SJCRH30 (cell line): ENCODE measurements at places on chromosomes 3 and 15. TPM values are rescaled to one million over a fixed set of nuclear protein-coding genes. Genes with fewer than 3 reads are reported as not detected.

Gene SLC35G2
- 8.1 and 8.9 TPM in 2 replicates for total RNA-seq

Gene ACOX2
- total RNA-seq = 0.15 and 0.26 TPM in 2 replicates

GRCh38 chr3:138681463-138682220 lies 73.1 kb downstream of the FAIM start:
- no peaks in the 10 kb centered on the region for H3K36me3 ChIP-seq
- no peaks in the 10 kb centered on the region for H3K27me3 ChIP-seq
- H3K4me3 ChIP-seq = no peak overlapping the region

DNA sequence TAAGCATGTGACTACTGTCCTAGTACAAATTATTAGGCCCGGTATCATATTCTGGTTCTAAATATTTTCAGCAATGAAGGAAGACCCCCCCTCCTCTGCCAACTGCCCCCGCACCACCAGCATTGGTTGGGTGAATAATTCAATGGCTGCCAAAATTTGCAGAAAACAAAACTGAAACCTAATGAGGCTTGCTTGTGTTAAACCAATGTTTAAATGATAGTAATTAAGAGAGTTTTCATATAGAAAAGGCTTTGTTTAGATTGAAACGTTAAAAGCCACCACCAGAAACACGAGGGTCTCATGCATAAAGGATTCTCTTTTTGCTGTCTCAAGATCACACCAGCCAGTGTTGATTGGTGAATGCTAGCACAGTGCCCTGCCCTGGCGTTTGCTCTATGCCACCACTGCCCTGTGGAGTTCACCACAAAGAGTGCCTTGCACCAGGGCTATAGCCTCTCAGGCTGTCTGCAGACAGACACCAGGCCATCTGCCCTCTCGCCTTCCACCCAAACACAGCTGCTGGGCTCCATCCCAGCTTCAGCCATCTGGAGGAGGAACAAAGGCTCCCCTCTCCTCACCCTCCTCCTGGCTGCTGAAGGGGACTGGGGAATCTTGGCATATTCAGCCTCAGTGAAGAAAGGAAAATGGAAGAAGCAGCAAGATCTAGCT lies 200.3 kb upstream of the PFN2 start:
- peaks cover 27% of the 10 kb centered on the region for H3K4me1 ChIP-seq
- no peaks in the 10 kb centered on the region for H3K36me3 ChIP-seq
- H3K27me3 ChIP-seq = no peaks in the 10 kb centered on the region

DNA sequence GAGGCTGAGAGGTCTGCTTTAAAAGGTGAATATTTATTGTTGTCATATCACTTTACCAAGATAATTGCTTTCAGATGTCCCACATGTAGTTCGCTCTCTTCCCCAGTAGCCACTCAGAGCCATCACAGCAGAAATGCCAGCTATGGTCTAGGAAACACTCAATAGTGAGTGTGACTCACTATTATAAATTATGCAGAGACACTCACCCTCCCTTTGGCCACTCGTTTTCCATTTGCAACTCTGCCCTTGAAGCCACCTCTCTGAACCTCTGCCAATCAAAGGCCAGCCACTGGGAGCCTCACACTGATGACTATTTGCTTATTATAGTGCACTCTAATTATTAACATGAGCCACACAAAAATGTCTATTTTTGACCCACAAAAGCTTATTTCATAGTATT lies 328.1 kb upstream of the ATP10A start:
- no peaks in the 10 kb centered on the region for H3K27me3 ChIP-seq
- no peaks in the 10 kb centered on the region for H3K36me3 ChIP-seq
- no peak for DNase-seq
- H3K4me1 ChIP-seq = no peaks in the 10 kb centered on the region
- no peak overlapping the region for H3K4me3 ChIP-seq

Gene GPR62
- not detected in 2 replicates for total RNA-seq

Gene BMF
- 6.5 and 6.7 TPM in 2 replicates for total RNA-seq

DNA sequence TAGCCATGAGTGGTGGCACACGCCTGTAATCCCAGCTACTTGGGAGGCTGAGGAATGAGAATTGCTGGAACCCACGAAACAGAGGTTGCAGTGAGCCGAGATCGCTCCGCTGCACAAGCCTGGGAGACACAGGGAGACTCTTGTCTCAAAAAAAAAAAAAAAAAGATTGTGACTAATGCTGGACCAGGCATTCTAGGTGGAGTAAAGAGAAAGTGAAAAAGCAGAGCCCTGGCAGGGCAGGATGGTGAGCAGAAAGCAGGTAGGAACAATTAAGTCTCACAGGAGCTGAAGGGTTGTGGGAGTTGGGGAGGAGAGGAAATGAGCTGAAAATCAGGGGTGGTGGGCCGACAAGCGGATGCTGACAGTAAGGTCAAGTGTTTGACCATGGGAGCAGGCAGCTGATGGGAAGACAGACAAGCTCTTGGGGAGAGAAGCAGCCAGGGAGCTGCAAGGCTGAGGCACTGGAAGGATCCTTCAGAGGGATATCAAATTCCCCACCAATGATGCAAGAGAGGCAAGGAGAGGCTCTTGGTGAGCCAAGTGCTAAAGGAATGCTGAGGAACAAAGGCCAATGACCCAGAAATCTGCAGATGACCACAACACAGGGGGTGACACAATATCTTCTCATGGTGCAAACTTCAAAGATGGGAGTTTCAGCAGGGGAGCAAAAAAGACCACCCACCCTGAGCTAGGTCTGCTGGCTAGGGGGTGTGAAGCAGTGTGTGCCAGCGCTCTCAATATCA lies 251.1 kb downstream of the ULK4 start:
- DNase-seq = peak; percentile 25
- no peak overlapping the region for H3K4me3 ChIP-seq
- peaks cover 6% of the 10 kb centered on the region; the same call in 1 of the 2 replicates for H3K4me1 ChIP-seq
- H3K27ac ChIP-seq = no peak overlapping the region

Gene VPS8
- 44.3 and 47.2 TPM in 2 replicates for total RNA-seq

GRCh38 chr3:177781686-177782161 lies 584.4 kb upstream of the TBL1XR1 start:
- no peak overlapping the region for H3K27ac ChIP-seq
- peaks cover 5% of the 10 kb centered on the region for H3K4me1 ChIP-seq
- DNase-seq = peak; percentile 22
- H3K36me3 ChIP-seq = no peaks in the 10 kb centered on the region
- H3K27me3 ChIP-seq = no peaks in the 10 kb centered on the region

DNA sequence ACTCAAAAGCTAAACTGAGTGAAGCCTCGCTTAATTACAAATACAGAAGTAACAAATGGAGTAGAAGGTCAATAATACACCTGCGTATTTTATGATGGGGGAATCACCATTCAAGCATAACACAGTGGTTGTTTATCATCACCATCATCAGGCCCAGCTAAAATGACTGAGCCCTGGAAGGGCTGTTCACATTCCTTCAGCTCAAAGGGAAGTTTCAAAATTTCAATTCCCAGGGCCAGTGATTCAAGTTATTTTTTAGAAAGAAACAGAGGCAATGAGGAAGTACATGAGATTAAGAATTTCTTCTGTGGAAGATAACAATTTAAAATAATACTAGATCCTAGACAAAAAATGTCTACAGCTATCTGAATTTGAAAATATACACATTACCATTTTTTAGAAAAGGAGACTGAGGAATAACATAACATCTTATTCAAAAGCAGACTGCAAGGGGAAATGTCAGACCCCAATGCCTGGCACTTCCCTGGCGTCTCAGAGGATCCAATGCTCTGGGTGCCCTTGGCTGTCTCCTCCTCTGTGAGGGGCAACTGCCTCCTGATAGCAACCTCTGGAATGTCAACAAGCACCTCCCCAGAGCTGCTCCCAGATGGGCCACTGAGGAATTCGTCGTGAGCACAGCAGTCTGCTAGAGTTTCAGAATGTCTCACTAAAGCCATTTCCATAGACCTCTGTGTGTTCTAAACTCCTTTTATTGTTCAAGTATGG lies 22.8 kb downstream of the EHD4 start:
- H3K4me1 ChIP-seq = peaks cover 45% of the 10 kb centered on the region
- no peak overlapping the region for H3K4me3 ChIP-seq
- DNase-seq = no peak
- H3K27ac ChIP-seq = peak overlapping the region; percentile 17; the same call in 1 of the 2 replicates

Gene MKRN2OS
- not detected in 2 replicates for total RNA-seq

Gene GP9
- not detected in 2 replicates for total RNA-seq

Gene IGSF11
- total RNA-seq = 0.08 and 0.41 TPM in 2 replicates

Gene IL20RB
- 1.0 and 1.3 TPM in 2 replicates for total RNA-seq

DNA sequence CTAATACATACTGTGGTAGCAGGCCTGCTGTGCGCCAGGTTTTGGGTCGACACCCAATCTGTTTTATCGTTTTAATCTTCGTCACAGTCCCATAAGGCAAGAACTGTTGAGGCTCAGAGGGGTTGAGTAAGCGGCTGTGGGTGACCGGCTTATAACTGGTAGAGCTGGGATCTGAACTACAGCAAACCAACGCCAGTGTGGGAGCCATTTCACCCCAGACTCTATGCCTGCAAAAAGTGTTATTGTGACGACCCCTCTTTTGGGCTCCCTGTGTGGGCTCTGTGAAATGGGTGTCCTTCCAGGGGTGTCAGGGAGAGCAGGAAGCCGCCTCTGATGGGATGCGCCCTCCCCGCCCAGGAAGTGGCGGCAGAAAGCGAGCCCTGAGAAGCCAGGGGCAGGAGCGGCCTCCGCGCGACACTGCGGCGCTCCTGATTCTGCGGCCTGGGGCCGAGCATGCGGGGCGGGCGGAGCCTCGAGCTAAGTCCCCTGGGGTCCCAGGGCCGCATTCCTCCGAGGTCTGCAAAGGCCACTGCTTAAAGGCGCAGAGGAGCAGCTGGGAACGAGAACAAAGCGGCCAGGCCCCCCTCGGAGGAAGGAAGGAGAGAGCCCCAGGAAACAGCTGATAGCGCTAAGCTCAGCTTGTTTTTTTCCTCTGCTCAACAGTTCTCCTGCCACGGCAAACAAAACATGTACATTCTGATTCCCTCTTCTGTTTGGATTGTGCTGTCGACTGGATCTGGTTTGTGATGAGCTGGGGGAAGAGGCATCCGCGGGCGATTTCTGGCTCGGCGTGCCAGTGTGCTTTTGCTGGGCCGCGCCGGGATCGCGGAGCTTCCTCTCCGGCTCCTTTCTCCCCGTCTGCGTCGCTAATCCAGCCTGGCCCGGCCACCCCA lies 33.9 kb downstream of the GRK7 start:
- peak overlapping the region; percentile 76 for H3K27ac ChIP-seq
- no peaks in the 10 kb centered on the region for H3K27me3 ChIP-seq
- peak overlapping the region; percentile 60 for H3K4me3 ChIP-seq
- no peaks in the 10 kb centered on the region for H3K36me3 ChIP-seq
- DNase-seq = peak; percentile 92
- peaks cover 14% of the 10 kb centered on the region; the same call in 1 of the 2 replicates for H3K4me1 ChIP-seq

DNA sequence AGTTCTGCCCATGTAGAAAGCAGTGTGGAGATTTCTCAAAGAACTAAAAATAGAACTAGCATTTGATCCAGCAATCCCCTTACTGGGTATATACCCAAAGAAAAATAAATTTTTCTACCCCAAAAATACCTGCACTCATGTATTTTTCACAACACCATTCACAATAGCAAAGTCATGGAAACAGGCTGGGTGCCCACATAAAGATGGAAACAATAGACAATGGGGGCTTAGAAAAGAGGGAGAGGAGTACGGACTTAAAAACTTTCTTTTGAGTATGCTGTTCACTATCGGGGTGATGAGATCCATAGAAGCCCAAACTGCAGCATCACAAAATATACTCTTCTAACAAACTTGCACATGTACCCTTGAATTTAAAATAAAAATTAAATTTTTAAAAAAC lies 345.1 kb upstream of the CCDC54 start:
- no peaks in the 10 kb centered on the region for H3K4me1 ChIP-seq
- H3K27me3 ChIP-seq = no peaks in the 10 kb centered on the region

GRCh38 chr3:8610951-8611350 lies 33.6 kb downstream of the SSUH2 start:
- H3K4me3 ChIP-seq = peak overlapping the region; percentile 60
- peak; percentile 83 for DNase-seq
- H3K36me3 ChIP-seq = no peaks in the 10 kb centered on the region
- H3K4me1 ChIP-seq = peaks cover 19% of the 10 kb centered on the region; the same call in 1 of the 2 replicates

- no peak overlapping the region for H3K27ac ChIP-seq
- no peaks in the 10 kb centered on the region for H3K27me3 ChIP-seq
- peak; percentile 47 for DNase-seq
- peaks cover 2% of the 10 kb centered on the region; the same call in 1 of the 2 replicates for H3K4me1 ChIP-seq
- no peaks in the 10 kb centered on the region for H3K36me3 ChIP-seq
- no peak overlapping the region for H3K4me3 ChIP-seq
Observed at GRCh38 chr3:87082796-87083440, 92.0 kb upstream of the VGLL3 start.

- H3K4me3 ChIP-seq = no peak overlapping the region
- no peak overlapping the region for H3K27ac ChIP-seq
- H3K36me3 ChIP-seq = peaks cover 9% of the 10 kb centered on the region
- DNase-seq = no peak
Observed at GRCh38 chr3:15591242-15591641, 10.1 kb downstream of the HACL1 start.

- H3K27ac ChIP-seq = peak overlapping the region; percentile 55
- peak; percentile 48 for DNase-seq
- H3K4me1 ChIP-seq = no peaks in the 10 kb centered on the region
Observed at GRCh38 chr15:50685976-50686468, 575 bp downstream of the TRPM7 start.
